NCI-H1092 treated with DMSO at 0.1 percent for 48 hours (cell line): ENCODE measurements at places on chromosomes 12 and 14.
A peak's percentile ranks its signal among the peaks of the same experiment; 100 is the strongest.

DNA sequence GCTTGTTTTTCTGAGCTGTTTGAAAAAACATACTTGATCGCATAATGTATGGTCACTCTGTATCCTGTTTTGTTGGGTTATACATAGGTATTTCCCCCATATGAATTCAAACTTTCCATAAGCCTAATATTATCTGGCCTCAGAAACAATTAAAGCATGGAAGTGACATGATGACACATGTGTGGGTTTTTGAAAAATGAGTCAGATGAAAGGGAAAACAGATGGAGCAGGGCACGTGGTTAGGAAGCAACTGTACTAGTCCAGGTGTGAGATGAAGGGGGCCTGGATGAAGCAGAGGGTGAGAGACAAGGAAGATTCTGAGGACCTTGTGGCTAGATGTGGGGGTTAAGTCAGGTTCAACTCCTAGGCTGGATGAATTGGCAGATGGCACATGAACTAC is 92.7 kb upstream of the DNM1L start:
- DNase-seq, result no peak

DNA sequence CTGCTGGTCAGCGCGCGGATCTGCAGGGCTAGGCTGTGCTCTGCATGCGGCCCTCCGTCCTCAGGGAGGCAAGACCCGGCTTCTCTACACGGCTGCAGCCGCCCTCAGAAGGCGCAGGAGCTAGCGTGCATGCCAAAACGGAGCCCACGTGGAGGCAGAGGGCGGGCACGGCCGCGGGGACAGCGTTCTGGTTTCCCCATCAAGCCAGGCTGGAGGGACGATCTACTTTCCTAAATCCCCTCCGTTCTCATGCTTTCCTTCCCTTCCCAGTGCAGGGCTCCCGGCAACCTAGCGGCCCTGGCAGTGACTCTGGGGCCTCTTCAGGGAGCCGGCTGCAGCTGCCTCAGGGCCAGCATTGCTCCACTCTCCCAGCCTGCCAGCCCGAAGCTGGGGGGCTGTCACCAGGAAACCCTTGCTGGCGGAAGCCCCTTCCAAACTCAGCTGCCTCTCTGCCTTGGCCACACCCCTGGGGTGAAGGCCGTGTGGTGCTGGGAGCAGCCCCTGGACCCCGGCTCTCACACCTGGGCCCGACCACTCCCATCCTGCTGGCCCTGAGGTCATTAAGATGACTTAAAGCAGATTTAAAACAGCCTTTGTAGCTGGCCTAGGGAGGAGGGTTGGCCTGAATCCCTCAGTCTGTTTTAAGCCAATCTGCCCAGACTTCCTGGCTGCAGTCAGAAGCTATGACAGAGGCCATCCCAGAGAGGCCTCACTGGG is 9.2 kb upstream of the GOLGA3 start:
- DNase-seq, result no peak

- no peak for DNase-seq
Measured at GRCh38 chr14:22885975-22886374, 3.0 kb downstream of the REM2 start.

DNA sequence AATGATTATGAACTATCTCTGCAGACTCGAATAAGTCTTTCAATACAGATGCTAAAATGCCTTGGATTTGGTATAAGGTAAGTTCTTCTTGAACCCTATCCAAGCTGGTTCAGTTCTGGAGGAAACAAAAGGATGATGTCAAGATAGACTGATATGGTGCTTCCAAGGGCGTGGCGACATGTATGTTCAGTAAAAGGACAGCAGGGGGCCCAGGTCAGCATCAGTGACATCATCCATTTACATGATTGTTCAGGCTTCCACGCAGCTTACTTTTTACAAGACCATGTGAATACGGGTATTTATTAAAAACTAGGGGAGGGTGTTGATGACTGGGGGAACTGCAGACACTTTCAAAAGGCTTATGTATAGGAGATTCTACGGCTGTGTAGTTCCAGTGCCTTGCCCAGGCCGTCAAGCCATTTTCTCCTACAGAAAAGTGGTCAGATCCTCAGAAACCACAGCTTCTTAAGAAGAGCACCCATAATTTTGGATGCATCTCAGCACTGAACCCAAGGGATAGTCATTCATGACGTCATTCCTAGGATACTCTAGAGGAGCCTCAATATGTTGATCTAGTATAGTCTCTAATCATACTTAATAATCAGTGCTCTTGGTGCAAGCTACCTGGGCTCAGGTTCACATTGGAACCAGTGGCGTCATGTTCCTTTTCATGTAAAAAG is 527.7 kb downstream of the FUT8 start:
- peak; percentile 19 for DNase-seq

GRCh38 chr14:89578156-89578555 is 161.1 kb upstream of the FOXN3 start:
- DNase-seq, result no peak

- DNase-seq, result no peak
Measured at GRCh38 chr12:82635263-82635662, 51.4 kb upstream of the TMTC2 start.

DNA sequence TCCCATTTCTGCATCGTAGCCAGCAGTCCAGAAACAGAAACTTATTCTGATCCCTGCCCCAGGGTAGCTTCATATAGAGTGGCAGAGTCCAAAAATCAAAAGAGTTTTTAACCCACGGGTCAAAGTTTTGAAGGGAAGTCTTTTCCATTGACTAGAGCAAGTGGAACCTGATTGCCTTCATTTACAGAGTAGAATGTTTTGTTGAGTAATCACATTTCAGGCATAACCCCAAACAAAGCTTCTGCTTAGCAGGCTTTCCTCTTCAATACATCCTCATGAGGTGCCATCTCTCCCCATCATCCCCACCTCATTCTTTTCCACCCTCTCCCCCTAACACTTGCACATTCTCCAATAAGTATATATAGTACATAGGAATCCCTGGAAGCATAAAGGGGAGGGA is 516.0 kb upstream of the FBXO33 start:
- DNase-seq, result no peak

- no peak for DNase-seq
Measured at GRCh38 chr12:47920913-47921312, 16.1 kb upstream of the VDR start.

GRCh38 chr14:61110316-61111082 is 129.5 kb downstream of the SLC38A6 start:
- no peak for DNase-seq
